ENCODE measurements at places on chromosomes 2 and 18.

DNA sequence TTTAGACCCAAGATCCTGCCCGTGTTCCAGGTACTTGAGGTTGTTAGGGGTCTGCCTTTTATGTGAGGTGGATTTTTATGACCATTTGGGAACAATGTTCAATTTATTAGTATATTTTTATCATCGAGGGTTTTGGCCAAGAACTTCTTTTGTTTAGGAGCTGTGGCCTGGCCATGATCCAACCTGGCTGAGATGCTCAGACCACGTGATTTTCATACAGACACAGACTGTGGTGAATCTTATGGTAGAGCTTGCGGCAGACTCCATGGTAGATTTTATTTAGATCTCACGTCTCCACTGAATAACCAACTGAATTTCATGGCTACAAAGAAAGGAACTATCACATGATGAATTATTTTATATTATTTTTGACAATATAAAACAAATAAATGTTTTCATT lies 405.5 kb upstream of the VWC2L start:
- DNase-seq = no peak
- H3K27me3 ChIP-seq = no peaks in the 10 kb centered on the region
- H3K27ac ChIP-seq = no peak overlapping the region
- no peaks in the 10 kb centered on the region for H3K4me1 ChIP-seq

DNA sequence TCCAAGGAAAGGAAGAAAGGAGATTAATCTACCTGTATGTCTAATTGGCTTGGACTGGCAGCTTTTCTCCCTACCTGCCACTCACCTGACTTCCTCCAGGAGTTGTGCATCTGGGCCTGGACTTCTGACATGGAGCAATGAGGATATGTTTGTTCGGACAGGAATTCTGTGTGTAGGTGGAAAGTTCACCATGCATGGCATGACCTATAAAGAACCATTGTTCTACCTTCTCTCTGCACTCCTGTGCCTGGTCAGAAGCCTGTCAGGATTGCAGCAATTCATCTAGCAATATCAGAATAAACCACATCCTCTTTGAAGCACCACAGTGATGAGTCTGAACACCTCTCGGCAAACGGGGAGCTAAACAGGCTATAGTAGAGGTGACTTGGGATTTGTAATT lies 20.8 kb downstream of the CCDC85A start:
- H3K4me1 ChIP-seq = peaks cover 4% of the 10 kb centered on the region
- H3K27ac ChIP-seq = no peak overlapping the region
- H3K4me3 ChIP-seq = no peak overlapping the region
- H3K36me3 ChIP-seq = no peaks in the 10 kb centered on the region

DNA sequence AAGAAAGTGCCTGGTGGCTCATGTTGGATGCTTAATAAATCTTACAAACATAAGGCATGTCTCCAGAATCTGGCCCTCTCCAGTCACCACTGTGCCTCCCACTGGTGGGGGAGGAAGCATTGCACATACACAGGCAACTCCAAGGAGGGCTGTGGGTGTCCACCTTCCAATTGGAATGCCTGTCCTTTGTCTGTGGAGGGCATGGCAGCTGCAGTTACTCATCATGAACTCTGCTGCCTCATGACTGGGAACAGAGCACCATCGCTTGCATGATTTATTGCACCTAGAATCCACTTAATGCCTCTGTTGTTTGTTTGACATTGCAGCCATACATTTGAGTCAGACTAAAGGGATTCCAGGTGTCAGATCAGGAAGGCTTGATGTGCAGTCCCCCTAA lies 278.9 kb downstream of the PRKCE start:
- no peak for DNase-seq
- no peaks in the 10 kb centered on the region for H3K36me3 ChIP-seq
- H3K4me1 ChIP-seq = no peaks in the 10 kb centered on the region
- H3K4me3 ChIP-seq = no peak overlapping the region
- H3K27me3 ChIP-seq = no peaks in the 10 kb centered on the region
- no peak overlapping the region for H3K27ac ChIP-seq

DNA sequence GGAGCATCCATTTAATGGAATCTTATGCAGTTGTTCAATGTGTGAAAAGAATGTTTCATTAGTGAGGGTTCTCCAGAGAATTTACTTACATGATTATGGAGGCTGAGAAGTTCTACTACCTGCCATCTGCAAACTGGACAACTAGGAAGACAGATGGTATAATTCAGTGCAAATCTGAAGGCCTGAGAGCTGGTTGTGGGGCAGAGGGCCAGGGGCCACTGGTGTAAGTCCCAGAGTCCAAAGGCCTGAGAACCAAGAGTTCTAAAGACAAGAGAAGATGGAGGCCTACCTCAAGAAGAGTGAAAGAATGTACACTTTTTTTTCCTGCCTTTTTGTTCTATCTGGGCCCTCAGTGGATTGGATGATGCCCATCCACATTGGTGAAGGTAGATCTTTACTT lies 114.8 kb downstream of the DDX1 start:
- no peaks in the 10 kb centered on the region for H3K36me3 ChIP-seq
- H3K4me3 ChIP-seq = no peak overlapping the region
- DNase-seq = no peak
- H3K4me1 ChIP-seq = peaks cover 15% of the 10 kb centered on the region
- no peak overlapping the region for H3K27ac ChIP-seq

GRCh38 chr2:16466133-16466820 lies 199.4 kb downstream of the CYRIA start:
- no peaks in the 10 kb centered on the region for H3K27me3 ChIP-seq
- DNase-seq = no peak
- H3K4me3 ChIP-seq = no peak overlapping the region
- H3K36me3 ChIP-seq = no peaks in the 10 kb centered on the region
- H3K4me1 ChIP-seq = no peaks in the 10 kb centered on the region
- H3K27ac ChIP-seq = no peak overlapping the region

GRCh38 chr18:51862051-51862715 lies 477.8 kb upstream of the DCC start:
- H3K4me1 ChIP-seq = no peaks in the 10 kb centered on the region
- H3K27ac ChIP-seq = no peak overlapping the region
- no peak overlapping the region for H3K4me3 ChIP-seq
- H3K36me3 ChIP-seq = no peaks in the 10 kb centered on the region

Measured in osteocyte (in vitro differentiated cells).